ENCODE measurements at places on chromosomes 6 and 20.

DNA sequence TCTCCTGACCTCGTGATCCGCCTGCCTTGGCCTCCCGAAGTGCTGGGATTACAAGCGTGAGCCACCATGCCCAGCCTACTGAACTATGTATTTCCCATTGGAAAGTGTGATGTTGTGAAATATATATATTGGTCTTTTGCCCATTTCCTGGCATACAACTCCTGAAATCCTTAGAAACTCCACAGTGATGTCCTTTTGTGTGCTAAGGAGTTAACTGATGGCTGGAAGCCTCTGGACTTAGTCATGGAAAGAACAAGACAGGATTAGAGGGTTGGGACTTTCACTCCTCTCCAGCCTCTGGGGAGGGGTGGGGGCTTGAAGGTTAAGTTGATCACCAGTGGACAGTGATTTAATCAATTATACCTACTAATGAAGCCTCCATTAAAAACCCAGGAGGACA, 7.1 kb downstream of the PANK2 start:
- no peak for DNase-seq

DNA sequence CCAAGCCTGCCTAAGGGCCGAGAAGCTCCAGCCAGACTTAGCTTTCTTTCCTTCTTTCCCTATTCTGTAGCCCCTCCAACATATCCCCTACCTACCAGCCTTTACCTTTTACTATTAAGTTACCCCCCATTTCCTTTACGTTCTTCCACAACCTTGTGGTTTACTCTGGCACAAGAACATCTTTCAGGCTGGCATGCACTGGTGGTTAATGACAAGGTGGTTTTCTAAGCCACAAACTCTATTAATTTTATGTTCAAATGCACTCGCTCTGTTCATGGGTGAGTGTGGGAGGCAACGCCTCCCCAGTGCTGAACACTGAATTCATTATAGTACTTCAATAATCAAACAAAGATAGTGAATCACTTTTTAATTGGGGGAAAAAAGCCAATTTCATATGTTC, 64.4 kb downstream of the TRERF1 start:
- DNase-seq: no peak

DNA sequence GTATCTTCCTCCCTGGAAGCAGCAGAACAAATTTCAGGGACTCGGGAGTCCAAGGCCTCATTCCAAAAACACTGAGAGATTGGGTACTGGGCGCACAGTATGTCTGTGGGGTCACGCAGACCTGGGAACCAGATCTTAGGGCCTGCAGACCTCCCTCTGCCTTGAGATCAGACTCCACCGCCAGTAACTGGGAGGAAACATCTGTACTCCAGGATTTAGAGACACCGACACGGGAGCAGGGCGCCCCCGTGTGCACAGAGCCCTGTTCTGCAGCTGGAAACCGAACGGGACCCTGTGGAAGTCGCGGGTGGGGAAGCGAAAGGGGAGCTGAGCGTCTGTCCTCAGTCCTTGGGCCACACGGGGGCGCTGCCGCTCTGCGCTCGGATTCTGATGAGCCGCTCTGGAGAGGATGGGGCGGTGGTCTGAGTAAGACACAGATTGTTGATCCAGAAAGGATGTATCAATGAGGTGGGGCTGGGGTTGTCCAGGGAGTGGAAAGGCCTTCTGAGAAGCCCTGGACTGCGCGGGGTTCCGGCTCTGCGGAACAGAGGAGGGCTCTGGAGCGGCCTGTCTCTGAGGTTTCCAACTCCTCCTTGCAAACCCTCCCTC, 35.7 kb upstream of the HLA-E start:
- DNase-seq: peak; percentile 88

- no peak for DNase-seq
These were observed 630.0 kb downstream of the PTPRT start for GRCh38 chr20:42559665-42560064.

DNA sequence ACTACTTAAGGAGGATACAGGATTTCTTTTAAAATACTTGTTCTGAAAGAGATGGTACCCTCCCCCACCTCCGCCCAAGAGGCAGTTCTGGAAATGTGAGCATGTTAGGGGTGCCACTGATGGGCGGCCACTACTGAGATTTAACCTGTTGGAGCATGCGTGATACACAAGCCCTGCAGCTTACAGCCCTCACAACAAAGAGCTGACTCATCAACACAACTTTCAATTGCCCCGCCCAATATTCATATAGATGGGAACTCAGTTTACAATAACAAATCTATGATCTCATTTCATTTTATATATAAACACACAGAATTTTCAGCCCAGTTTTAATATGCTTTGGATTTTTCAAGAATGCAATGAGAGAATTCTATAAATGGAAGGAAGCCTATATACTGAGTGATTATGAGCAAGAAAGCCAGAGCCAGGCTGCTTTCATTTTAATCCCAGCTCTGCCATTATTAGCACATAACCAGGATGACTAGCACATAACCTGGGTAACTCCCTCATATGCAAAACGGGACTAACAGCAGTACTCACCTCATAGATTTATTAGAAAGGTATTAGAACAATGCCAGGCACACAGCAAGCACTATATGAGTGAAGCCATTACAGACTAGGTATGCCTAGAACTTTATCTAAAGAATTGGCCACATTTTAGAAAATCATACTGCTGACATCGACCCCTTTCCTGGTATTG, 45.6 kb upstream of the IPCEF1 start:
- peak; percentile 65 for DNase-seq

DNA sequence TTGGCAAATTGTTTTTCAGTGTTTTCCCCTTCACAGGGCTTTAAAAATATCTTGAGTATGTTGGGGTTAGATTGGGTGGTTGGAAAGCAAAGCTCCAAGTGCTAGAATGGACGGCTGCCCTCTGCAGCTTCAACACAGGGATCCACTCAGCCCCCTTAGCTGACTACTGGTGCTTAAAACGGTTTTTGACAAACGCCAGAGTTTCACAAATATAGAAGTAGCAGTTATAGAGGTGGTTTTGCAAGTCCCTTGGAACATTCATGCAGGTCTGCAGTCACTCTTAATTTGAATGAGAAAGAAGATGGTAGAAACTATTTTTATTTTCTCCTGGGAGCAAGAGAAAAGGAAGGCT, 175.9 kb downstream of the ARID1B start:
- no peak for DNase-seq

GRCh38 chr20:5569021-5569420, 181.2 kb upstream of the SHLD1 start:
- peak; percentile 46 for DNase-seq

DNA sequence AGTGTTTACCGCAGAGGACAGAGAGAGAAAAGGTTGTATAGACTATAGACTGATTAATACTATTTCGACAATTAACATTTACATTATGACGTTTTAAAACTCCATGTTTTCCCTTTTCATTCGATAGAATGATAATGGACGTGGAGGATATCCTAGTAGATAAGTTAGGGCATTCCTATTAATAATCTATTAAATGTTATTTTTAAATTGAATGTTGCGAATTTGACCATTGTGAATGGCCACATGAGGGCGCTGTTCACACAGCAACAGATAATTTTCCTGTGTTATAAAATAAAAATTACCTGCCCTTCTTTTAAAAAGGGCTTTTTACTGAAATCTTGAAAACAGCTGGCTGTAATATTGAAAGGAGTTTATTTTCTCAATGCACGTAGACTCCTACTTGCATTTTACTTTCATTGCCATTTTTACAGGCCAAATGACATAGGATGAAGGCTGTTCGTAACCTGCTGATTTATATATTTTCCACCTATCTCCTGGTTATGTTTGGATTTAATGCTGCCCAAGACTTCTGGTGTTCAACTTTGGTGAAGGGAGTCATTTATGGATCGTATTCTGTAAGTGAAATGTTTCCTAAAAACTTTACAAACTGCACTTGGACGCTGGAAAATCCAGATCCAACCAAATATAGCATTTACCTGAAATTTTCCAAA, 3.3 kb downstream of the ADGRB3 start:
- DNase-seq: peak; percentile 32

DNA sequence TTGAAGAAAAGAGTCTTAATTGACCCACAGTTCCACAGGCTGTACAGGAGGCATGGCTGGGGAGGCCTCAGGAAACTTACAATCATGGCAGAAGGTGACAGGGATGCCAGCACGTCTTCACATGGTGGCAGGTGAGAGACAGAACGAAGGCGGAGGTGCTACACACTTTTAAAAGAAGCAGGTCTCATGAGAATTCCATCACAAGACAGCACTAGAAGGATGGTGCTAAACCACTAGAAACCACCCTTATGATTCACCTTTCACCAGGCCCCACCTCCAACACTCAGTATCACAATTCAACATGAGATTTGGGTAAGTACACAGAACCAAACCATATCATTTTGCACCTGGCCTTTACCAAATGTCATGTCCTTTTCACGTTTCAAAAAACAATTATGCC, 20.9 kb downstream of the TAGAP start:
- no peak for DNase-seq

DNA sequence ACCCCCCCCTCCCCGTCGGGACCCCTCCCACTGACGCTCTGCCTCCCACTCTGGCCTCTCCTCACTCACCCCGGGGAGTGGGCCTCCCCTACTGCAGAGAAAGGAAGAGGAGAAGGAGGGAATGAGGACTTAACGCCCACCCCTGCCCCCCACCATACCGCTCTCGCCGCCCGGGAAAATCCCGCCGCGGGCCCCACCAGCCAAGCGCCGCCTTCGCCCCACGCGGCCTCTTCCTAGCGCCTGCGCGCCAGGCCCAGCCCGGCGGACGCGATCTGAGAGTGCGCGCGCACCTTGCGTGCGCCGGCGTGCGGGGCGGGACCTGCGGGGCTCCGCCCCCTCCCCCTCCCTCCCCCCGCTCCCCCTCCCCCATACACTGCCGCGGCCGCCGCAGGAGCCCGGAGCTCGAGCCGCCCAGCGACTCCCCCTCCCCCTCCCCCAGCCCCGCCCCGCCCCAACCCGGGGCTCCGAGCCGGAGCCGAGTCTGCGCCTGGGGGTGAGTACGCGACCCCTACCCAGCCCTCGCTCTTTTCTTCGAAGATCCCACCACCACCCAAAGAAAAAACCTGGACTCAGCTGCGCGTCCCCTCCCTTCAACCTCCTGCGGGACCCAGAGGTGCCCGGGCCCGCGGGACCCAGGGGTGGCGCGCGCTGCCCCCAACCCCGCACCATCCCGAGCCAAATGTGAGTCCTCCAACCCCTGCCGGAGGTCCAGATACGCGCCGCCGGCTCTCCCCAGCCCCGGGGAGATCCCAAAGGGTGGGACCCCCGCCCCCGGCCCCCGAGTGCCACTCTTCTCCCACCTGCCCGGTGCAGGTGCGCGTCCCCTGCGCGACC, at the start of the genes MRPL14 and TMEM63B:
TSS of gene MRPL14 (minus strand) at position 267 of the 834 bp plus-strand sequence. CDS start 10,841 bp downstream, outside the sequence.
TSS of gene TMEM63B (plus strand) at position 369 of the 834 bp plus-strand sequence. CDS start 7,031 bp downstream, outside the sequence.
- DNase-seq: peak; percentile 99

DNA sequence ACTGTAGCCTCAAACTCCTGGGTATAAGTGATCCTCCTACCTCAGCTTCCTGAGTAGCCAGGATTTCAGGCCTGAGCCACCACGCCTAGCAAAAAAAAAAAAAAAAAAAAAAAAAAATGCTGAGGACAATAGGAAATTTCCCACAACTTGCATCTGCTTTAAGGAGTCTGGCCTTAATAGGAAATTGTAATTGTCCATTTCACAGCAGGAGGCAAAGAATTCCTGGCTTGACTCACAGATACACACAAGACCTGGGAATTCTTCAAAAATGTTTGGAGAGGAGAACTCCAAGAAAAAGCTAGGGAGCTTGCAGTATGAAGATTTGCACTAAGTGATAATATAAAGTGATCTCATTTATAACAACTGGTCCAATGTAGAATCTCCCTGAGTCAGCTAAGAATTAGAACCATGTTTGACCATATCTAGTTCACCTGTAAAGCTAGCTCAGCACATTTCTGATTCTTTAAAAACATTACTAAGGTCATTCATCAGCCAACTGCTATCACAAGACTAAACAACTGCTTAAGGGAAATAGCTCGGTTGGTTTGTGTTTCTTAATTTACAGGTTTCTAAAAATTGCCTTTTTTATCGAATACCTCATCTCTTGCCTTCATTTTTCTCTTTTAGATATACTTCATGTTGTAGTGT, 80.2 kb upstream of the SLC2A12 start:
- DNase-seq: no peak

DNA sequence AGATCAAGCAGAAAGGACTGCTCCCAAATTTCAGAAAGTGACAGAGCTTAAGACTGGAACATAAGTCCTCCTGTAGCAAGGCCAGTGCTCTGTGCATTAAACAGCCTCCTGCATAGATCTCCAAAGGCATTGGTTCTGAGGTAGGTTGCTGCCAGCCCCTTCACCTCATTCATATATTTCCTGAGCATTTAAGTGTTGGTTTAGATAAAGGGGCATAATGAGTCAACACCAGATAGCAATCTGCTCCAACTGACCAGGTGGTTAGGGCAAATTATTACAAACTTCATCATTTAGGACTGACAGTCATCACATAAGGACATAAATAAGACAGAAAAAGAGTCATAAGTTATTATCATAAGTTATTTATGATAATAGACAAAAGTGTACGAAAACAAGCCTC, 10.7 kb downstream of the PTPRK start:
- DNase-seq: no peak

DNA sequence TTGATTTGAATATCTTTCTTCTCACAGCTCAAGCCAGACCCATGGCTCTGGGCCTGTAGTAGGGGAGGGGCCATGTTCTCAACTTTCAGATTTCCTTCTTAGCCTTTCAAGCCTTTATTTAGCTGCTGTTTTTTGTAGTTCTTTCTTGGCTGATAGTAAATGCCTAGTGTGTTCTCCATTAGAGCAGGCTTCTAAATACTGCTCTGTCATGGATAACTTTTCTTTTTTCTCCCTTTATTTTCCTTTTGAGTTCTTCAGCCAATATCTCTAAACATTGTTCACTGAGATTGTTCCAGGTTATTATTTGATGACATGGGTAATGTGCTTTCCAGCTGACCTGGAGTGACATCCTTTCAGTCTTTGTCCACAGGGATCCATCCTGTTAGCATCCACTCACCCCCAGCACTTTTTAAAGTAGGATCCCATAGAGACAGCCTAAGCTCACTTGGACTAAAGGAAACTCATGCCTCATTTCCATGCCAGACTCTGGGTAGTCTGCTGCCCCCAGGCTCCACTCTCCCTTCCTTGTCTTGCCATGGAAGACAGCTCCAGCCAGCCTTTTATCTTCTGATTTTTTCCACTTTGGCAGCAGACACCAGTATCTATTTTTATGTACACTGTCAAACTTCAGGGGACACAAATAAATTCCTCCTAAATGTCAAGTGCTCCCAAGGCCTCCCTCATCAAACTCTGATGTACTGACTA, 645.6 kb downstream of the RNF144B start:
- DNase-seq: no peak

GRCh38 chr20:24778585-24779031, 170.5 kb upstream of the CST7 start:
- no peak for DNase-seq

DNA sequence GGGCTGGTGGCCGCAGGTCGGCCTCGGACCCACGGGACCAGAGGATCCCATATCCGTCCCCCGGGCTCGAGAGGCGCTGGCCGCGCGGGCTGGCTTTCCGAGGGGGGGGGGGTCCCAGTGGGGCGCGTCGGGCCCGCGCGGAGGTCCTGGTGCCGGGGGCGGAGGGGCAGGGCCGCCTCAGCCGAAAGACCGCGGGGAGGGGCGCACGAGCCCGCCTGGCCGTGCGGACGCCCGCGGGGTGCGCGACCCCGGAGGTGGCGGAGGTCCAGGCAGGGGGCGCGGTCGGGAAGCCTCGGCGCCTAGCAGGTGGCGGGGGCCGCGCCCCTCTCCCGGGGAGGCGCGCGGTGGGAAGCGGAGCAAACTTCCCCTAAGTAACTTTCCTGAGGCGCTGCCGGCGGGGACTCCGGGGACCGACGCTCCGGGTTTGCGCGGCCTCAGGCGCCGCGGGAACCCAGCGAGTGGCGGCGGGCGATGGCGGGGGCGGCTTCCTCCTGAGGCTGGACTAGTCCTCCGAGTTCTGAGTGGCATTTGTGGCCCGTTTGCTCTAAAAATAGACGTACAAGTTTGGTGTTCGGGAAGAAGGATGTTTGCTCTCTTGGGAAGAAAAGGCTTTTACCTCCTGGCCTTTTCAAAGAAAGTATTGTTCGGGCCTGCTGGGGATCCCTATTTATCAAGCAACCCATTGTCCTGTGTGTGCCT, 26.5 kb upstream of the BTBD3 start:
- peak; percentile 39 for DNase-seq
